ENCODE measurements at places on chromosomes 5 and 9.
A peak's percentile ranks its signal among the peaks of the same experiment; 100 is the strongest.

DNA sequence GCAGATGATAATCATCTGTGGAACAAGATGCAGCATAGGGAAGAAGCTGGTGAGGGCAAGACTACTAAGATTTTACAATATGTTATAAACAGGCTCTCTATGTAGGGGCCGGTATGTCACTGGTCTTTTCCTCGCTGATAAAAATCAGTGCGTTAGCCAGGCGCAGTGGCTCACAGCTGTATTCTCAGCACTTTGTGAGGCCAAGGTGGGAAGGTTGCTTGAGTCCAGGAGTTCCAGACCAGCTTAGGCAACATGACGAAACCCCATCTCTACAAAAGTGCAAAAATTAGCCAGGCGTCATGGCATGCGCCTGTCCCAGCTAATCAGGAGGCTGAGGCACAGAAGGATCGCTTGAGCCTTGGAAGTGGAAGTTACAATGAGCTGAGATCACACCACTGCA, 135.9 kb downstream of the TUSC1 start:
- no peak for DNase-seq

DNA sequence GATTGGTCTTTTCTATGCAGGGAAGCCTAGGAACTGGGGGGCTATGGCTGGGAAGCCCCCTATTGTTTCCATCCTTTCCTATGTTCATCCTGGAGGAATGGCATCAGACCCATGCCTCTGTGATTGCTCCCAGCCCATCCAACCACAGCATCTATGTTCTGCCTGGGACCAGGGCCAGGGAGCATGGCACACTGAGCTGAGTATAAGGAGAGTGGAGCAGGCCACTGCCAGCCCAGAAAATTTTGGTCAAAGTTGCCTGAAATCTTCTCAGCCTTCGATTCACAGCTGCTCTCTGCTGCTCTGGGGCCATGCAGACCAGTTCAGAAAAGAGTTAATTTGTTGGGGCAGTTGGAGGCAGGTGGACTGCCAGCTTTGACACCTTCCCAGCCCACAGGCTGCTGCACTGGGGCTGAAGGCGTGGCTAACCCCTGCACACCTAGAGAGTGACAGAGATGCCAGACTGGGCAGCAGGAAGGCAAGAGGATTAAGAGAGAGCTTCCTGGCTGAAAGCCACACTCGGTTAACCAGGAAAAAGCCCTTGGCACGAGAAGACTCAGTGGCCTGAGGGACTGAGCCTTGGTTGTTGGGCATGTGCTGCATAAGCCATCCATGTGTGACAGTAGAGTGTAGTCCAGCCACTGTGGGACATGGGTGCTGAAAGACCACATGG, 12.1 kb downstream of the TGFBI start:
- DNase-seq = no peak

GRCh38 chr5:33612386-33612785, 171.6 kb downstream of the TARS1 start:
- DNase-seq = no peak

- DNase-seq = peak; percentile 92
Observed at GRCh38 chr9:105405514-105406131, 42.2 kb upstream of the FSD1L start.

DNA sequence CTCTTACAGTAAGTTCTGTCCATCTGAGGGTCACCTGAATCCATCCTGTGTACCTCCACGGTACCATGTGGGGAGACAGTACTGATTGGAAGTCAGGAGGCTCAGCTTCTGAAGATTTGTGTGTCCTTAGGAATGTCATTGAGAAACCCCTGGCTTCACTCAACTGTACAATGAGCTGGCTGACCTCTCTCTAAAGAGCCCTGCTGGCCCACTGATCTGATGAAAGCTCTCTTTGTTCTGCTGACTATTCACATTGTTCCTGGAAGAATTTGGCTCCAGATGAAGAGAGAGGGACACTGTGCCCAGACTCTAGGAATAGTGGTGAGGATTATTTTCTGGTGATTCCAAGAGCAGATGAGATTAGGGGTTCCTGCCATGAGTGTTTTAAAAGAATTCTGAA, 141.2 kb downstream of the LURAP1L start:
- no peak for DNase-seq

DNA sequence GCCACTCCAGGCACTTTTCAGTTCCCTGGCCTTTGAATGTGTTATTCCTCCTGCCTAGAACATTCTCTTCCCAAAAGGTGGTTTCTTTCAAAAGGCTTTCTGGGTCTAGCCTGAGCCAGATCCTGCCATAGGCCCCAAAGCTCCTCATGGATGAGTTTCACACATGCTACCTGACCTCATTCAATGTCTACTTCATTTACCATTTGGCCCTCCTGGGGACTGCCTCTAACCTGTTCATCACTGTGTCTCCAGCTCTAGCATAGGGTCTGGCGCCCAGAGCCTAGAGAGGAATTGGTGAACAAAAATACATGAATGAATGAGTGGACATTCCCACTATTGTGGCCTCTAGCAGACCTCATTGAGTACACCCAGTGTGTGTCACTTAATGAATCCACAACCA, 5.4 kb upstream of the P4HA2 start:
- no peak for DNase-seq

GRCh38 chr5:60402161-60402785, 297.7 kb downstream of the DEPDC1B start:
- no peak for DNase-seq

- no peak for DNase-seq
Observed at GRCh38 chr9:80954521-80954920, 734.8 kb downstream of the TLE1 start.

- no peak for DNase-seq
Observed at GRCh38 chr5:147880487-147880886, 2.0 kb downstream of the SCGB3A2 start.

DNA sequence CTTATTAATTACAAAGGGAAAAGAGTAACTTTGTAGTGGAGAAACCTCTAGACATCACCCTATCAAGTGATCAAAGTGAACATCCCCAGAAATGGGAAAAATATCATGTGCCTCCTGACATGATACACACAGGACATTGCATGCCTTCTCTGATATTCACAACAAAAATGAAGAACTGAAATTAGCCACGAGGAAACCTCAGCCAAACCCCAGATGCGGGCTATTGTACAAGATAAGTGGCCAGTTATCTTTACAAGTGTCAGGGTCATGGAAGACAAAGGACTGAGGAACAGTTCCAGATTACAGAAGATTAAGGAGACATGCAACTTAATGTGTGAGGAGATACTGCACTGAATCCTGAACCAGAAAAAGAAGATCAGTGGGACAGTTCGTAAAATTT, 23.8 kb upstream of the NPM1 start:
- DNase-seq = no peak

DNA sequence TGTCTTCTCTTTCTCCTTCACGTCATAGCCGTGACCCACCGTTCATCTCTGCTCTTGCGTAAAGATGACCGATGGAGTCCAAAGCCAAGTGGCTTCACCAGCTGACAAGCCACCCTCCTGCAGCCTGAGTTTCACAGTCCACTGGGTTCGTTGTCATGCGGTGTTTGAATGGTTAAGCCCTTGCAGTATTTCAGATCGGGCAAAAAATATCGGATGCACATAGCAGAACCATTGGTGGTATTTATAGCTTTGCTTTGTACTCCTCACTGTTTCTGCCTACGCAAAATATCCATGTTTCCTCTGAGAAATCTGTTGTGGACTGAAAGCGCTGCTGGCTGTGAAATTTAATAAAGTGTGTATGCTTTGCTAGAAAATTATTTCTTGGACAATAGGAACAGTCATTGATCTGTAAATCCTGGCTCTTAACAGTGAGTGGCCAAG, 34.5 kb upstream of the NCS1 start:
- DNase-seq = no peak
